Activated naive CD8-positive, alpha-beta T cell treated with anti-CD3 and anti-CD28 coated beads, Interleukin-2, amount 10 ng/mL, durations not matched to agents 7 days and 5 days (primary cell): ENCODE measurements at places on chromosomes 1 and 21.
A peak's percentile ranks its signal among the peaks of the same experiment; 100 is the strongest.

DNA sequence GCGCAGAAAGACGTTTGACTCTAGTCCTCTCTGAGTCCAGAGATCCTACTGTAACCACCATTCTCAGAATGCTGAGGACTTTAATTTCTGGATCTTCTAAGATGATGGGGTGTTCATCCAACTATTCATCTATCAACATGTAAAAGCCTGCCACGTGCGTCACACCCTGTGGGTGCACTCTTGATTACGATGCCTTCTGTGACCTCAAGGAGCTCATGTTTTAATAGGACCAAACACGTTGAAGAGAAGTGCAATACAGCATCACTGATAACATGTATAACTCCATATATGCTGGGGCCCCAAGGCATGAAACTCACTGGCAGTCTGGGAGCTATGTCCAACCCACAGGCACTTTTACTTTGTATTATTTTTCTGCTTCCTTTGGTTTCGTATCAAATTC, 19.0 kb downstream of the KIAA0040 start:
- DNase-seq, result no peak

- DNase-seq, result no peak
These were observed 2.6 kb upstream of the GNG12 start for GRCh38 chr1:67835663-67836452.

GRCh38 chr1:71737768-71738167, 544.6 kb downstream of the NEGR1 start:
- DNase-seq, result no peak

- DNase-seq, result no peak
These were observed 393 bp downstream of the ELAPOR1 start for GRCh38 chr1:109114342-109114674.

DNA sequence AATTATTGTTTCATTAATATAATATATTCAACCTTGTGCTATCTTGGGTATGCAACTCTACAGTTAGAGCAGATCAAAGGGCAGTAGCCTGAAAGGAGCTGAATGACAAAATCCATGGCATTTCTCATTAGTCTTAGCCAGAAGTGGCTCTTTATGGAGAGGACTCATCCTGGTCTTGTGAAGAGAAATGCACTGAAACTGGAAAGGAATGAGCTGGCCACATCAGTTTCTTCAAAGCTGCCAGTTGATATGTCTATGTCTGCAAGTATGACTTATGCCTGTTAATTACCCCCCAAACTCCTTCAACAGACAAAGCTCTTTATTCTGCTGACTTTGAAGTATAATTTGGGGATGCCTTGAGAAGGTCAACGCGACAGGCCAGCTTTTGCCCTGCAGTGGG, 119.0 kb upstream of the UBE2U start:
- DNase-seq, result no peak

DNA sequence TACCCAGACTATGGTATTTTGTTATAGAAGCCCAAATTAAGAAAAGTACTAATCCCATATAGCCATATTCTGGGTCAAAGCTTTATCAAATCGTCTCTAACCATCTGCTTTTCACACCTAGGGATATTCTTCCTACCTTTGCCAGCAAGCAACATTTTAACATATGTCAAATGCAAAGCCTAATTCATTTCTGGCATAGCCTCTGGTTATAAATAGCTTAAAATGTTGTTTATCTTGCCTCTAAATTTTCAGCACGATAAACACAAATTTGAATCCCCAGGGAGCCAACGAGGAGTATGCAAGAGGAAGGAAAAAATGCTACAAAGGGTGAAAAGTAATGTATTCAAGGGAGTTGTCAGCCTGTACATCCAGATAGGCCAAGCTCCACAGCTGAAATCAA, 357.2 kb downstream of the KCNH1 start:
- DNase-seq, result no peak

- peak; percentile 53 for DNase-seq
These were observed 22.2 kb downstream of the MKNK1 start for GRCh38 chr1:46581681-46582455.

GRCh38 chr1:183039985-183040447, 16.8 kb downstream of the LAMC1 start:
- DNase-seq, result no peak

GRCh38 chr1:108884968-108885367, 8.2 kb downstream of the GPSM2 start:
- no peak for DNase-seq

GRCh38 chr1:220407191-220407590, 120.7 kb upstream of the MARK1 start:
- no peak for DNase-seq

GRCh38 chr1:66401244-66401643, 132.7 kb upstream of the SGIP1 start:
- no peak for DNase-seq

GRCh38 chr1:110235834-110236682, 25.9 kb downstream of the KCNC4 start:
- no peak for DNase-seq

DNA sequence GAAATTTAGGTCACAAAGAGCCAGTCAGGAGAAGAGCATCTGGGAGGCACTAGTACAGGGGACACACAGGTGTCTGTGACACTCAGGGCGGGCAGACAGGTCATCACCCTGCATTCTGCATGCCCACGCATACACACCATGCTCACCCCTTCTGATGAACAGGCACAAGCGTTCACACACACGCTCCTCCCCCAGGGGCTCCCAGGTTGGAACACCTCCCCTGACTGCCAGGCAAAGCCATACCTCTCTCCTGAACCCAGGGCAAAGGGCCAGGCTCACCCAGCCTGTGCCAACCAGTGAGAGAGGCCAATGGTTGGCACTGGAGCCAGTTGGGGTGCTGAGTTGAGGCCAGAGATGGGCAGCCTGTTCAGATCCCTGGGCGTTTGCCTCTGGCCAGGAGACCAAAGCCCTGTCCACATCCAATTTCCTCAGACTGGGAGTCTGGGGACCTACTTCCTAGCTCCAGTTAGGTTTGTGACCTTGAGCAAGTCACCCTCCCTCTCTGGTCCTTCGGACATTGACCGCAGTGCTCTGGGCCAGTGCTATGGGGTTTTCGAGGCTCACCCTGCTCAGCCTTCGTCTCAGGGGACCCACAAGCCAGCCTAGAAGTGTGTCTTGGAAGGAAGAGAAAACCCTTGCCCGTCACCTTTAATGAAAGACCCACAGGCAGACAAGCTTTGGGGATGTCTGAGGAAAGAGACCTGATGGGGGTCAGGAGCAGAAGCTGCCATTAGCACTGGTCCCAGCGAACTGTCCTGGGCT, 5.8 kb upstream of the LAD1 start:
- no peak for DNase-seq

GRCh38 chr1:113875714-113876113, 4.2 kb upstream of the PTPN22 start:
- no peak for DNase-seq

DNA sequence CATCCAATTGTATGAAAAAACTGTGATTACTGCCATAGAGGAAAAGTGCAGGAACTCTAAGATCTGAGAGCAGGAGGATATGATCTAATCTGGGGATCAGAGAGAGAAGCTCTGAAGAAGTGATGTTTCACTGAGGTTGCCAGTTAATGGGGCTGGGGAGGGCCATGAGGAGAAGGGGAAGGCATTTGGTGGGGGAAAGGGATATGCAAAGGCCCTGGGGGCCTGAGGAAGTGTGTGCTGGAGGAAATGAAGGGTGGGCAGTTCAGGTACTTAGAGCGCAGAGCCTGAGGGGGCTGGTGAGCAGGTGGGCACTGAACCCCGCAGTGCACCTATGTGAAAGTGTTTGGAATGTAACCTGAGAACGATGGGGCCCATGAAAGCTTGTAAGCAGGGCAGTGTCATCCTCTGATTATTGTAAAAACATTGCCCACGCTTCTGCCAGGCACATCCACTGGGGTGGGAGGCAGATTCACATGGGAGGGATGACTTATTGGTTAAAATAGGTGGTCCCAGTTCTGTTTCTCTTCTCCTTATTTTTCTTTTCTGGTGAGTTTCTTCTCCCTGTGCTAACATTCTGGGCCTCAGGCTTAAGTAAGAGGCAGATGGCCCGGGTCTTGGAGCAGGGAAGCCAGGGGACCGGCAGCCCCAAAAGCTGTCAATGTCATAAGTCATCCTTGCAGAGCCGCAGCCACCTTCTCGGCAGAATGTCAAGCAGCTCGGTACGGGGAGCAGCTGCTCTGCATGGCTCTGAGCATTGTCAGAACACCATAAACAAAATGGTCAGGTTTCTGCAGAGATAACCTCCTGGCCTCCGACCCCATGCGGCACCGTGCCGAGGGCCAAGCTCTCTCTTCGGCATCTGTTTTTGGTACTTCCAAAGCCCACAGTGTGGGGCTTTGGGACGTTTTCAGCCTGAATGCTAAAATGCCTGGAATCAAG, 492.0 kb upstream of the VAMP3 start:
- DNase-seq, result no peak

DNA sequence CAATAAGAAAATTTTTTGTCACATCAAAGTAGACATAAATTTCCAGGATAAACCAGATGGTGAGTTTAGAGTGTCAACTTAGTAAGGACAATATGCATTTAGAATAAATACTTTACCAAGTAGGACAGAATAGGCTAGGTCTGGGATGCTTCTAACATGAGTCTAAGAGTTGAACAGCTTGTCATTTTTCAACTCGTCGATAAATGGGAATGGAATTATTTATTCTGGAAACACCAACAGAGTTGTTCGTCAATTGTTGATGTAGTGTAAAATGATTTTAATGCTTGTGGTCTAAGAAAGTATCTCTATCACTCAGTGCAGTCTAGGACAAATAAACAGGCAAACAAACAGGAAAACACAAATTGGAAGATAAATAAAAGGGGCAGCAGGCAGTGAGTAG, 358.4 kb upstream of the ST6GALNAC5 start:
- DNase-seq, result no peak

DNA sequence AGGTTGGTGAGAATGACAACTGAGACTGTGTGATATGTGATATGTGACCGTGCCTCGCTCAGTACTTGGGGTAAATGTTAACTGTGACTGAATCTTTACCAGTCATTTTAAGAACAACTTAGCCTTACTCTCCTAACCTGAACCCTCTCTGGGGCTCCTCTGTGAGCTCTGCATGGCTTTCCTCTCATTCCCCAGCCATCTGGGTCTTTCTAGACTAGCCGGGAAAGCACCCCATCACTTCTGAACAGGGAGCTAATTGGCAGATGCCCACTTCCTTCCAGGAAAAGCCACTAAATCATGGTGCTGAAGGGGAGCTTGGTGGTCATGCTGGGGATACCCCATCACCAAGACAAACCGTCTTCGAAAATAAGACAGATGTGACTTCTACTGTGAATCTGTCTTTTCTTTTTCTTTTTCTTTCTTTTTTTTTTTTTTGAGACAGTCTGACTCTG, 16.5 kb upstream of the FOXO6 start:
- no peak for DNase-seq

GRCh38 chr1:202649553-202650392, 60.5 kb downstream of the SYT2 start:
- DNase-seq, result no peak

DNA sequence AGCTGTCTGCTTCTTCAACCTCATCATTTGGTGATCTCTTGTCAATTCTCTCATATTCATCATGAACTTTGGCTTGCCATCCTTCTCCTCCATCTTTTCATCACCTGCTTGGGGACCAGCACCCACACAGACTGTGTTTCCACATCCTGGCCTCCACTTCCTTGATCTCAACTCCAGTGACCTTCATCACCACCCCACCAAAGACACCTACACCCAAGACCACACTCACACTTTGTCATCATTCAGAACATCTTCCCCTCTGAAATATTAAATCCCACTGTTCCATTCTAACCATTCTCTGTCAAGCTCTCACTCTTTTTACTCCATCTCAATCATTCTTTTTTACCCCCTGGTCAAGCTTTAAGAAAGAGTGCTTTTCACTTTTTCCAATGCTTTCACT, 115.5 kb upstream of the VAV3 start:
- peak; percentile 40 for DNase-seq

DNA sequence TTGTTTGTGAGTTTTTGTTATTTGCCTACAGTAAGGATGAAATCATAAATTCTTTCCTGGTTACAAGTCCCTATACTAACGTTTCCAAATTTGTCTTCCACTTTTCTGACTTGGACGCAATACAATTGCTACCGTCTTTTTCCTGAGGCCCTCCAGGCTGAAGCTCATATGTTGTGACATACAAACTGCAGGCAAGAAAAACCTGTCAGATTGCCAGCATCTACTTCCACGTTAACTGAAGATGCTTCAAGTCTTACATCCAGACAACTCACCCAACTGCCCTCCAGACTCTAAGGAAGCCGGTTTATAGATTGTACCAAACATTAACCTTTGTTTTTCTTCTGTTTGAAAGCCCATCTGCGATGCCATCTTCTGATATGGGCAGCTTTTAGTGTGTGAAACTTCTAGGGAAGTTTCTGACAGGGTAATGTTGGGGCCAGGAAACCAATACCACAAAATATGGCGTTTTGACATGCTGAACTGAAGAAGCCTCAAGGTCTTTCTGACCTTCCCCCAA, 21.4 kb upstream of the RNF11 start:
- DNase-seq, result no peak

DNA sequence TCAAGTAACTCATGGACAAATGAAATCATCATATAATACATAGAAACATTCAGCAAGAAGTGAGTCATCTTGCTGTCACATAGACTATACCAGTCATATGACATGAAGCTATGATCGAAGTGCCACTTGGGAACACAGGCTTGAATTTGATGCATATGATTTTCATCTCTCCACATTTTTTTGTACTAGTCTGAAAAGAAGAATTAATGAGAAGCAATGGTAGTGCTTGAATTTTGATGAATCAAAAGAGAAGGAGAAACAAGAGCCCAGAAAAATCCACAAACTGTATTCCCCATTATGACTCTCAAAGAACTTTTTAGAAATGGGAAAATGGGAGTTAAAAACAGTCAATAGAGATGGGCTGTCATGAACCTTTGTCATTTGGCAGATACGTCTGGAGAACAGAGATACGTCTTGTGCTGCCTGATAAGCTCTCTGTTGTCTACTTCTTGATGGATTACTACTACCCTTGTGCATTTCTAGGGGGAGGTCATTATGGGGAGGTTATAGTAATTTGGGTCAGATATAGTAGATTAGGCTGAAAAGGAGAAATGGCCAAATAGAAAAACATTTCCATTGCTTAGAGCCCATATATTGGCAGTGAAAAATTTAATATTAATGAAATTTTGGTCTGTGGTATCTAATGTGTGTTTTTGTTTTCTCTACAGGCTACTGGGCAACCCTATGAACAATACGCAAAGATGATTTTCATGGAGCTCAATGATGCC, 8.0 kb upstream of the LEPR start:
- DNase-seq, result no peak
